Breast epithelium (tissue), 4 donors: ENCODE measurements at places on chromosomes 5 and 9. TPM values are rescaled to one million over a fixed set of nuclear protein-coding genes. Genes with fewer than 3 reads are reported as not detected.

The CARD6 gene
- total RNA-seq: 25.8 TPM

The C5orf46 gene
- 9.4 TPM for total RNA-seq

The TMC1 gene
- not detected for total RNA-seq

The HNRNPAB gene
- 90.5 TPM for total RNA-seq

The TRPM3 gene
- 0.88 TPM for total RNA-seq

The MARCOL gene
- total RNA-seq: not detected

The EFNA5 gene
- 12.3 TPM for total RNA-seq

The BAAT gene
- not detected for total RNA-seq

The C9 gene
- total RNA-seq: not detected

The AHRR gene
- total RNA-seq: 0.88 TPM
